ENCODE measurements at places on chromosomes 16 and 17.
A peak's percentile ranks its signal among the peaks of the same experiment; 100 is the strongest.

DNA sequence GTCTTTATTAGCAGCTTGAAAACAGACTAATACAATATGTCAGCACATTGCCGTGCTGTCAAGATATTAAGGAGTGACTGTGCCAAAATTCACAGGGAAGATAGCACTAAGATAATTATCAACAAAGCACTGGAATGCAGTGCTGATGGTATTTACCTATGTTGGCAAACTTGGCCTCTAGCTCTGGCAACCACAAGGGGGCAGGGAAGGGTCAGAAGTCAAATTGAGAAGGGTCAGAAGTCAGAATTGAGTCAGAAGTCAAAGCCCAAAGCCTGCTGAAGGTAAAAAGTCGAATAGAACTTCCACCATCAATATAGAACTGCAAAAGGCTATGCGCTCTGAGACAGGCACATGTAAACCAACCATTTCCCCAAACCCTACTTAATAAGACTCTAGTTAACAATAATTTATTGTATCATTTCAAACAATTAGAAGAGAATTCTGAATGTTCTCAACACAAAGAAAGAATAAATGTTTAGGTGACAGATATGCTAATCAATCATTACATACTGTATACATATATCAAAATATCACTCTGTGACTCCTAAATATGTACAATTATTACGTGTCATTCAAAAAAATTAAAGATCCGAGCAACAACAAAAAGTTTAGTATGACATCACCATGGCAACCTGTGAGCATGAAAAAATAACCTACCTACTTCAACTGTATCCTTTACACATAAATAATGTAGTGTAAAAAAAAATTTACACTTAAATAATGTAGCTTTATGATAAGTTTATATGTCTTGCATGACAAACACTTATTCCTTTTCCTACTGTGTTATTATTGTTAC, 916.1 kb downstream of the KCNJ2 start:
- DNase-seq: peak; percentile 10

GRCh38 chr17:77287432-77288068, 146.8 kb downstream of the SEC14L1 start:
- DNase-seq: peak; percentile 94

DNA sequence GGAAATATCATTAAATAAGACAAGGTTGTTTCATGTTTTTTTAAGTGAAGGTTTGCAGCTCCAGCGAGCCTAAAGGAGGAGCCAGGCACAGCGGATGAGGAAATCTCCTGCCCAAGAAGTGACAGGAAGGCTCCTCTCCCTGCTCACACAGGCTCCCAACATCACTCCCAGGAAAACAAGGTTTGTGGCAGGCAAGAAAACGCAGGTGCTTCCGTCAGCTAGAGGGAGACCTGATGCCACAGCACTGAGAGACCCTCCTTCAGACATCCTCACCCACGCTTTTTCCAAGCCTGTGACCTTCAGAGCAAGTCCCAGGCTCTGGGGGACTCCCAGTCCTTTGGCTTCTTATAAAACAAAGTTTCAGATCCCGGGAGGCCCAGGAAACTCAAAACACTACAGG, 89.7 kb downstream of the ZNF423 start:
- peak; percentile 42 for DNase-seq

DNA sequence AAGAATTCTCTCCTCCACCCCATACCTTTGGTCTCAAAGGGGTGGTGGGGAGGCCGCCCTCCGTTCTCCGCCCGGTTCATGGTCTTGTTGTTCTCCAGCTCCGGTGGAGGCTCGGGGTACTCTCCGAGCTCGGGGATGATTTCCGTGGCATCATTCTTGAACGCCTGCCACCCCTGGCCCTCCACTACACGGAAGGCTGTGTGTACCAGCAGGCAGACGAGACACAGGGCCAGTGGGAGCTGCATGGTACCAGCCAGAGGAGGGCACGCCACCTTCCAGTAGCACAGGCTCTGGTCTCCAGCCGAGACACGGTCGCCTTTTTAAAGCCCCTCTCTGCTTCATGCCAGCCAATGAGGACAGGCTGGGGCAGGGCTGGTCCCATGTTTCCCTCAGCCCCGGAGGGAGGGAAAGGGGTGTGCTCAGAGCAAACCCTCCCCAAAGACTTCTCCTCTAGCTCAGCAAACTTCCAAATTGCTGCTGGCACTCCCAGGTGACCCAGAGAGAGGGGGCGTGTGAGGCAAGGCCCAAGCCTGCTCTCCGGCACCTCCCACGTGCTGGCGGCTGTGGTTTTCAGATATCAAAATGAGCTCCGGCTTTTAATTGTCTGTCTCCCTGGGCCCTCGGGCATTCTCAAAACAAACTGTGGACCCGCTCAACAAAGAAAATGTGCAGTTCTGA, at the start of gene SOST:
SOST (minus strand) TSS at position 295 of the 678 bp plus-strand sequence; CDS start at position 245, 50 bp downstream.
- no peak for DNase-seq

DNA sequence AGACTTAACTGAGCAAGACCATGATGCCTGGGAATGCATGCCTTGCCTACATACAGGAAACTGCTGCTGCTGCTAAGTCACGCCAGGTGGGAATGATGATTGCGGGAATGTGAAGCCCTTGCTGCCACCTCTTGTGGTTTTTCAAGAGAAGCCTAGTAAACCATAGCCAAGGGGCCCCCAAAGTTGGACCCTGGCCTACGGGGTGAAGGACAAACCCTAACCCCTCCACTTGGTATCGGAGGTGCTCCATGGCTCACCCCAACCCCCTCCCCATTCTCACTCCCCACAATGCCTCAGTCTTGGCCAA, 233.9 kb downstream of the ZNF423 start:
- no peak for DNase-seq

DNA sequence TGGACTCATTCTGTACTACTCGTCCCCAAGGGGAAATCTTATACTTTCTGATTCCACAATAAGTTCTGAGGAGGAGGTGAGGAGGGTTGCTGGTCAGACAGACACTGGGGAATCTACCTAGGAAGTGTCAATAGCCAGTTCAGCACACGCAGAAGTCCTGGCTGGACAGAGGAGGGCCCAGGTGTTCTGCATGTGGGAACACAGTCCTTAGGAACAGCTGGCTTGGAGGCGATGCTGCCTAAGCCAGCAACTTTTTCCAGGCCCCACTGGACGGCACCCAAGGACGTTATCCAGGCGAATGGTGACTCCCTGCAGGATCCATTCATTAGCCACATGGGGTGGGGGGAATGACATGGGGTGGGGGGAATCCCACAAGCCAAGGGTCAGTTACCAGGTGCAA, 29.9 kb upstream of the WFIKKN2 start:
- no peak for DNase-seq

- DNase-seq: no peak
These were observed 10.1 kb upstream of the SLC16A5 start for GRCh38 chr17:75077496-75078283.

DNA sequence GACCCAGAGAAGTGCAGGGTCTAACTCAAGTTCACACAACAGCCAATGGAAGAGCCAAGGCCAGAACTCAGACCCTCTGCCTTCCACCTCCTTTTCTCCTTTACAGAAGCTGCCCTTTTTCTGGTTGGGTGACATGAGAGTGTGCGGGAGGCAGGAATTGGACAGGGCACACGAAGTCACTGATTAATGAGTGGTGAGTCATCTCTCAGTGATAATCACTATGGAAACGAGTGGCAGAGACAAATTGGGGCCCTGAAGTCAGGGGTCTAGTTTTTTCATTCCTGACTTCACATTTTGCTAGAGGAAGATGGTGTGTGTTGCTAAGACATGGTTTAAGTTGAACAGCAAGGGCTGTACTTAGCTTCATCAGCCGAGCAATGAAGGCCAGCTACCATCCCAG, 312.7 kb upstream of the CCL2 start:
- no peak for DNase-seq

DNA sequence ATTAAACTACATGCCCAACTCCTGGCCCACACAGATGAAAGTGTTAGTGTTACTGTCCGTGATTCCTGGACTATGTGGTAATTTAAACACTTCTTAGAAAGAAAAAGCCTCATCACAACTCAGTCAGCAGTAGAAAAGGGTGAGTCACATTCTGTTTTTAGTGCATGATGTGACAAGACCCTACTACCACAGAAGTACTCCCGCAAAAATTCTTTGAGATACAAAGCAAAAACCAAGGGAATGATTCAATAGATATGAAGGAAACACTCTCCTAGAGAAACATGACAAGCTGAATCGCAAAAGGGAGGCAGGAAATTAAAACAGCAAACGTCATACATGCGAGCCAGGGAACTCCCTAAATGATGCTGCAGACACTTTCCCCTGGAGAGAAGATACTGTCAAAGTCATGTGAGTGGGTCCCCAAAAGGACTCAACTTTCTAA, 14.4 kb downstream of the SNN start:
- peak; percentile 91 for DNase-seq

All from fibroblast of pulmonary artery (primary cell).